ENCODE measurements at places on chromosomes 11 and 22.
A peak's percentile ranks its signal among the peaks of the same experiment; 100 is the strongest.

DNA sequence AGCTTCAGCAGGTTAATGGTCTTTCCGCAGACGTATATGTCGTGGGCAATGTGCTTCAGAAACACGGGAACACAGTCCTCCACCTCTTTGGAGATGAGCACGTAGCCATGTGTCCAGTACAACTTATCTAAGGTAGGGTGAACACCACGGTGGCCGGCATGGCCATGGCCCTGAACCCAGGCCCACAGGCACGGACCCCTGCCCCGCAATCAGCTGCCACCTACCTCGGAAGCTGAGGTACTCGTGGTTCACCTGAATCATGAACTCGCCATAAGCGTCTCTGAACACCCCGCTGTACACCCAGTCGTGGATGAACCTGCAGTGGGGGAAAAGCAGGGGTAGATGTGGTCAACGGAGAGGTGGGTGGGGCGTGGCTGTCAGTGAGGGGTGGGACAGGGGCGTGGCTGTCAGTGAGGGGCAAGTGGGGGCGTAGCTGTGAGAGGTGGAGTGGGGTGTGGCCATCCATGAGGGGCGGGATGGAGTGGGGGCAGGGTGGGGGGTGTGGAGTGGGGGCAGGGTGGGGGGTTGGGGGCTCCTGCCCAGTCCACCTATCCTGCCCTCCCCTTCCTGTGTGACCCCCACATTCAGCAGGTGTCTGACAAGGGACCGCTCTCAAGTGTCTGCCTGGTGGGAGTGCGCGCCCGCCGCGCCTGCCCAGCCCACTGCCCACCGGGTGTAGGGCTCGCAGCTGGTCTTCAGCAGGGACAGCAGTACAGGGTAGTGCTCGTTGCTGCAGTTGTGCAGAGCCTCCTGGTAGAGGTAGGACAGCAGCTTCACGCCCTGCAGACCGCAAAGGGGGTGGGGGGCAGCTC is 18.6 kb downstream of the TUBGCP6 start:
- DNase-seq: no peak

DNA sequence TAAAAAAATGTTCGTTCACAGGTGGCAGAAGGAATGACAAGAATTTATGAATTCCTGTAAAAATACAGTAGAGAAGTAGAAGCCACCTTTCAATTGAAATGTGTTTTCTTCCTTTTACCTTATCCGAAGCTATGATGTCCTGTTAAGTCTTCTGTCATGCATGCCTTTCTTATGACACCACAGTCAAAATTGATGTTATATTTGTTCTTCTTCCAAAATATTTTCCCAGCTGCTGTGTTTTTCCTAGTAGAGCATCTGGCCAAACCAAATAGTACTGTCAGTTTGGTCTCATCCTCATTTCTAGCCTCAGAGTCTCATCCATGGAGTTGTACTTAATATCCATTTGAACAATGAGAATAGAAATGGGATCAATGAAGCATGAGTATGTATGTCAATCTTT is 206.1 kb downstream of the PGR start:
- DNase-seq: peak; percentile 6

GRCh38 chr11:71250523-71251150 is 1.7 kb downstream of the SHANK2 start:
- no peak for DNase-seq

DNA sequence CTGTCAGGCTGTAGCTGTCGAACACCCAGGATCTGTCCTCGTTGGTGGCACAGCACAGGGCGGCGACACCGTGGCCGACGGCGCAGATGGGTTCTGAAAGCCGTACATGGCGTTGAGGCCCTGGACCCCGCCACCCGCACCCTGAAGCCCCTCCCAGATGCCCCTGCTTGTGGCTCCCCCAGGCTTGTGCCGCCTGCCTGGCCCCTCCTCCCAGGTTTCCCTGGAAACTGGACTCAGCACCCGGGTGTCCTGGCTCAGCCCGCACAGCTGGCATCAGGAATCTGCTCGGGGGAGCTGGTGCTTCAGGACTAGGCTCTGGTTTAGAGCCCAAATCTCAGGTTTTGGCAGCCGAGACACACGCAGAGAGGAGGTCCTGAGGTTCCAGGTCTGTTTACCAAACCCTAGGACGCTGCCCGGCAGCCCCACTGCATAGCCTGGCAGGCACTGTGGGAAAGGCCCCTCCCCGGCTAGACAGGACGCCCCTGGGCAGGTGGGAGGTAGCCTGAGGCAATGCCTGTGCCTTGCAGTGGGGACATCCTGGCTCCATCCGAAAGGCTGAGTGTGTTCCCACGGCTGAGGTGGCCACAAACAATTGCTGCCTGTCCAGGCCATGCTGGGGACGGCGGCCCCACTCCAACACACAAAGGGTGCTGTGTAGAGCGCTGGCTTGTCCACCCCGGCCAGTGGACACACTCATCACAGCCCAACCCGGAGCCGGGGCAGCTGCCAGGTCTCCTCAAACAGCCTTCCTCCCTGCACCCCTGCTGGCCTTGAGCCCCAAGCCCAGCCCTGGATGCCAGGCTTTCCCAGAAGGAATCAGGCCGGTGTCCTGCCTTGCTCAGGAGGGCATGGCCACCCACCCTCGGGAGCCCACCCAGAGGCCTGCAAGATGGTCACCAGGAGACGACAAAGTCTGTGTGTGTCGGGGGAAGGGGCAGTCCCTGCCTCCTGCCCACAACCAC is 4.6 kb downstream of the GATD1 start:
- DNase-seq: peak; percentile 96

DNA sequence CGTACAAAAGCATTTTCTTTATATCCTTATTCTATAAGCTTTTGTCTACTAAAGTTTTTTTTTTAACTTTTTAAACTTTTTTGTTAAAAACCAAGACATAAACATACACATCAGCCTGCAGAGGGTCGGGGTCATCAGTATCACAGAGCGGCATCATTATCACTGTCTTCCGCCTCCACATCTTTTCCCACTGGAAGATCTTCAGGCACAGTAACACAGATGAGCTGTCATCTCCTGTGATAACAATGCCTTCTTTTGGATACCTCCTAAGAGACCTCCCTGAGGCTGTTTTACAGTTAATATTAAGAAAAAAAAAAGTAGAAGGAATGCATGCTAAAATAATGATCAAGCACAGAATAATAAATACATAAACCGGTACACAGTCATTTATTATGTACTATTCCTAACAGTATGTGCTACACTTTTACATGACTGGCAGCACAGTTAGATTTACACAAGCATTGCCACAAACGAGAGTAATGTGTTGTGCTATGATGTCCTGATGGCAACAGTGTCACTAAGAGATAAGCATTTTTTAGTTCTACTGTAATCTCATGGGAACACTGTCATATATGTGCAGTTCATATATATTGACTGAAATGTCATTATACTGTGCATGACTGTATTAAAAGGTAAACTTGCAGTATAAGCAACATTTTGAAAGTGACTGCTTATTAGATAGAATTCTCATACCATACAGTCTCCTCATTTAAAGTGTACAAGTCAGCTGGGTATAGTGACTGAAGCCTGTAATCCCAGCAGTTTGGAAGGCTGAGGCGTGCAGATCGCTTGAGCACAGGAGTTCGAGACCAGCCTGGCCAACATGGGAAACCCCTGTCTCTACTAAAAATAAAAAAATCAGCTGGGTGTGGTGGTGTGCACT is 58.6 kb downstream of the KDM2A start:
- no peak for DNase-seq

- no peak for DNase-seq
Observed at GRCh38 chr11:73186886-73187285, 31.2 kb upstream of the P2RY2 start.

GRCh38 chr11:71342951-71343827 is 90.8 kb upstream of the SHANK2 start:
- DNase-seq: peak; percentile 6

GRCh38 chr22:29443861-29444792 is 5.7 kb downstream of the RFPL1 start:
- DNase-seq: no peak

GRCh38 chr22:40805239-40805638 is 13.9 kb downstream of the SLC25A17 start:
- no peak for DNase-seq

DNA sequence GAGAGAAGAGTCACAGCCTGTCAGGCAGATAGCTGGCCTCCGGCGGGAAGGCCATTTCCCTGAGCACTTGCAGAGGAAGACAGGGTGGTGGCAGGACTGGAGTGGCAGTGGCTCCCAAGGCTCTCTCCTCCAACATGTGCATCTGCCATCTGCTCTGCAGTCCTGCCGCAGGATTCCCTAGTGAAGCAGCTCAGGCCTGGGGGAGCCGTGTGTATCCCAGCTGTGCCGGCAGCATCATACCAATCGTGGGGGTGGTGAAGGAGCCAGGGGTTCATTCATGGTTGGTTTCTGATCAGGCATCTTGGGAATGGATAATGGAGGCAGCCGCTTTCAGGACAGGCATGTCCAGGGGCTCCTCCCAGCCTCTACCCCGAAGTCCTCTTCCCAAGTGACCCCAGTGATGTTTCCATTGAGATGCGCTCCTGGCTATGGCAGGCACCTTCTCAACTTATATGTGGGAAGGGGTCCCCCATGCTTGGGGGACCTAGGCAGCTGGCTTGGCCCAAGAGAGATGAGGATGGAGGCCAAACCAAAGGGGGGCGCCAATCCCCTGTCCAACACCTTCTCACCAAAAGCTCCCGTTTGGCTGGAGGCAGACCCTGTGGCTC is 6.1 kb downstream of the TAGLN start:
- DNase-seq: no peak

GRCh38 chr11:116686866-116687265 is 85.9 kb downstream of the BUD13 start:
- DNase-seq: no peak

DNA sequence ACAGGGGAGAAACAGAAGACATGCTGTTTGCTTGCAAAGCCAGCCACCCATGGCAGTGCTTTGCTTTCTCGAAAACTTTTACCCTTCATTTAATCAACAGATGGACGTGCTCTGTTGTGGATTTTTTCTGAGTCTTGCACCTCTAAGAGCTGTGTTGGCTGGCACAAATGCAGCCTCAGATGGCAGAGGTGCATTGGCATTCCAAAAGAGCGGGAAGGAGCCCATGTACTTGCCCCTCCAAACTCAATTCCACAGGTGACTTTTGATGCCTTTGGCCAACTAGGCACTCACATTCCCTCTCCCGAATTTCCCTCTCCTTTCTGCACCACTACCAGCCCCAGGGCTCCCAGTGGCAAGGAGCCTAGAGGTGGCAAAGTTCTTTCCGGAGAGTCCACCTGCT is 1.2 kb downstream of the KIRREL3 start:
- no peak for DNase-seq

All from pons (tissue), 1 donor.